NCI-H446 treated with DMSO at 0.1 percent for 48 hours (cell line): ENCODE measurements at places on chromosomes 1 and 21.

DNA sequence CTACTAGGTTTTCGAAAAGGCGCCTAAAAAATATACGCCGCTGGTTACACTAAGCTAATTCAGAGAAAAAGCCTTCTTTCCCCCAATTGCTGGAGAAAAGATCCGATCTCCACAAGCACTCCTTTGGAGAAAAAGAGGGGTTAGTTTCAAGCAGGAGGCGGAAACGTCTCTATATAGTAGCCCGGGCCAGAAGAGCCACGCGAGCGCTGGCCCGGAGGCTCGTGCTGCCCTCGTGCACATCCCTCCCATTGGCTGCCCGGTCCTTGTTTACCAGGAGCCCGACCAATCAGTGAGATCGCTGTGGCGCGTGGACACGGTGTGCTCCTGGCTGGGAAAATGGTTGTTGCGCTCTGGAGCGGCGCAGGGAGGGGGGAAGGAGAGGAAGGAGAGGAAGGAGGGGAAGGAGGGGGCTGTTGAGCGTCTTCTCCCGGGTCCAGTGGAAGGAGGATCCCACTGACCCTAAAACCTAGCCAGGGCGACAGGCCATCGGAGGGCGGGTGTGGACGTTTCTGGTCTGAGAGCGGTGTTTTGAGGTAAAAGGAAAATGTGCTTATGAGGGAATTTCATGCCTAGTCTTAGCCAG lies at the start of gene TXNIP:
Gene TXNIP (minus strand): TSS at position 147 of the 583 bp plus-strand sequence. CDS start 313 bp downstream, outside the sequence.
- DNase-seq = peak; percentile 92

DNA sequence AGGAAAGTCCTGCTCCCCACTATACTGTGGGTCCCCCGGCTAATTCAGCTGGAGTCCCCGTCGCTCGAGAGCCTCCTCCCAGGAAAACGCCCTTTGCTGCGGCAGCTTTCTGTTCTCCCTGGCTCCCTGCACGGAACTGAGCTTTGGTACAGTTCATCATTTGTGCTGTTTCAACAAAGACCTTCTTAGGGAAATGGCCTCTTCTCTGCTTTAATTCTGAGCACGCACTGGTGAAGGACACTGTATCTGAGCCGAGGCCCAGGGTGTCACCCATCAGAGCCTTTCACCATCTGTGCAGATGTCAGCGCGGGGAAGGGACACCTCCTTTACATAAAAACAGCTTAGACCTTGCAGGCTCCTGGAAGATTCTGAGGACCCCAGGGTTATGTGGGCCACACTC lies 13.5 kb upstream of the PEX10 start:
- no peak for DNase-seq

DNA sequence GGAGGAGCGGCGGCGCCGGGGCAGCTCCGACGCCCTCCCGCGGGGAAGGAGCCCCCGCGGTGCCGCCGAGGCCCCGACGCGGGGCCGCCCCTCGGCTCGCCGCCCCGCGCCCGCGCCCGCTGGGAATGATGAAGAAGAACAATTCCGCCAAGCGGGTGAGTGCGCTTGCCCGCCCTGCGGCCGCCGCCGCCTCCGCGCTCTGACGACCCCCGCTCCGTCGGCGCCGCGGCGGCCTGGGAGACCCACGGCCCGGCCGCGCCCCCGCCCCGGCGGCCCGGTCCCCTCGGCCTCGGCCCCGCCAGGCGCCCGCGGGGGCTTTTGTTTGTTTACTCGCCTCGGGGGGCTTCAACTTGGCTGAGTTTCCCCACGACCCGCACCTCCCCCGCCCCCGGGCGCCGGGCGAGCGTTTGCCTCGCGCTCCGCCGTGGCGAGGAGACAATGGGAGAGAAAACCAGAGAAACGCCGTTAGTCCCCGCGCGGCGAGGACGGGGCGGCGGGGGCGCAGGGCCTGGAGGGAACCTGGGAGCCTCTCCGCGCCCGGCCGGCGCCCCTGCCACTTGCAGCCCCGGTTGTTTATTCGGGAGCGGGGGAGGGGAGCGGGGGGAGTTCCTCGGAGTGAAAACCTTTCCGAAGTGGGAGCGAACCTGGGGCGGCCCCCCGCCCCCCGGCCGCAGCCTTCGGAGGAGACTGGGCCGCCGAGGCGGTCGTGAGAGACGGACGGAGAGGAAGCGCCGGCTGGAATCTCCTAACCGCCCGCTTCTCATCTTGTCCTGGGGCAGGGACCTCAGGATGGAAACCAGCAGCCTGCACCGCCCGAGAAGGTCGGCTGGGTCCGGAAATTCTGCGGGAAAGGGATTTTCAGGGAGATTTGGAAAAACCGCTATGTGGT lies 661 bp downstream of the PLEKHO1 start:
- DNase-seq = no peak

DNA sequence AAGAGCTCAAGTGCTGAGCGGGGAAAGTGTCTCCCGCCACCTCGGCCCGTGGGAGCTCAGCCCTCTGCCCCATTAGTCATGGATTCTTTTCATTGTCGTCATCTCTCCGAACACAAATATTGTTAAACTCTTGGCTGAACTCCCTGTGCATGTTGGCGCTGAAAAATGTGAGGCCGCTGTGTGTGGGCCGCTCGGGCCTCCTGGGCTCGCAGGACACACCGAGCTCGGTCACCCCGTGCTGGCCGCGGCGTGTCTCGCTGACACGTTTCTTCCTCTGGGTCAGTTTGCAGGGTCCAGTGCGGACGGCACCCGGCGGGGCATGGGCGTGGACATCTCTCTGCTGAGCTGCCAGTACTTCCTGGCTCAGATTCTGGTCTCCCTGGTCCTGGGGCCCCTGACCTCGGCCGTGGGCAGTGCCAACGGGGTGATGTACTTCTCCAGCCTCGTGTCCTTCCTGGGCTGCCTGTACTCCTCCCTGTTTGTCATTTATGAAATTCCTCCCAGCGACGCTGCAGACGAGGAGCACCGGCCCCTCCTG lies 25.6 kb downstream of the SLC45A1 start:
- DNase-seq = no peak

DNA sequence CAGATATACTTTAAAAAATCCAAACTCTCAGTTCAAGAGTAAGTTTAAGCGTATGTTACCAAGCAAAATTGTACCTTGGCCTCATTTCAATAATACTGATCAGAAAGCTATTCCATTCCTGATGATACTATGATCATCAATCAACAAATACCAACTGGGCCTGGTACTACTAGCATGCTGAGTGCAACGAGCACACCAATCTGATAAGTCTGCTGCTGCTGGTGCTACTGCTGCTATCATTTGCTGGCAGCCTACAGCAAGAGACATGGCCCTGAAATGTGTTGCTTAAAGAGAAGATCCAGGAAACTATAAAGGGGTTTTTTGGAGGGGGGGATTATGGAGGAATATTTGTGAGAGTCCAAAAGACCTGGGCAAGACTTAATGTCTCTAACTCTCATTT lies 39.7 kb downstream of the NME7 start:
- DNase-seq = no peak

DNA sequence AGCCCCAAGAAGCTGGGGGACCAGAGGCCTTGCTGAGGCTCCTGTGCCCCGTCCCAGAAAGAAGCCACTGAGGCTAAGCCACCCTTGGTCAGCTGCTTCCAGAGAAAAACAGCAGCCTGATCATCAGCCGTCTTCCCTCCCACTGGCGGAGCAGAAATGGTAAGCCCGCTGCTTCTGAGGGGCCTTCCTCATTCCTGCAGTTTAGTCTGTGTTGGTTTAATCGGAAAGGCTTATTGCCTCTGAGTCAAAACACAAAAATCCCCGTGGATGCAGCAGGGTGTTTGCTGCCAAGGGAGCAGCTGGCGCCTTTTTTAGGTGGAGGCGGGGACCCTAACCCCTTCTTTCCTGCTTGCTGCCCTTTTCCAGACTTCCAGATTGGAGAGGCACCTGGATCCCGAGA lies 33.9 kb downstream of the SPSB1 start:
- no peak for DNase-seq

DNA sequence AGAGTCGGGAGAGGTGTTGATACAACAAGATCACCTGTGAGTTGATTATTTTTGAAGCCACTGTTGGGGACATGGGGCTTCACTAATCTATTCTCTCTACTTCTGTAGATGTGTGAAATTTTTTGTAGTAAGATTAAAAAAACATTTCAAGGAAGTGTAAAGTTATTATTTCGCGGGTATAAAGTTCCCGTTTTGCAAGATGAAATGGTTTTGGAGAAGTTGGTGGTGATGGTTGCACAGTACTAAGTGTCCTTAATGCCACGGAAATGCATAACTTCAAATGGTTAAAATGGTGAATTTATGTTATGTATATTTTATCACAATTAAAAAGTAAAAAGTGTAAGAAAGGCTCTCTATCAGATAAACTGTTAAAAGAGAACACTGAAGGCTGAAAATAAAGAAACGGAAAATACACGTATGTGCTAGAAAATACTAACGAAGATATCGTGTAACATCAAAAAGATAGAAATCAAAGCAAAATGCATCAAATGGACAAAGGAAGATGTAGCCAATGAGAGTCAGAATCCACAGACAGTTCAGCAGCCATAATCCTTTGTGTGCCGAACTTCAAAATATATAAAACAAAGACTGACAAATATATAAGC lies 2.9 kb upstream of the ITGB2 start:
- no peak for DNase-seq

- no peak for DNase-seq
Observed at GRCh38 chr1:241706967-241707366, 54.9 kb downstream of the WDR64 start.

DNA sequence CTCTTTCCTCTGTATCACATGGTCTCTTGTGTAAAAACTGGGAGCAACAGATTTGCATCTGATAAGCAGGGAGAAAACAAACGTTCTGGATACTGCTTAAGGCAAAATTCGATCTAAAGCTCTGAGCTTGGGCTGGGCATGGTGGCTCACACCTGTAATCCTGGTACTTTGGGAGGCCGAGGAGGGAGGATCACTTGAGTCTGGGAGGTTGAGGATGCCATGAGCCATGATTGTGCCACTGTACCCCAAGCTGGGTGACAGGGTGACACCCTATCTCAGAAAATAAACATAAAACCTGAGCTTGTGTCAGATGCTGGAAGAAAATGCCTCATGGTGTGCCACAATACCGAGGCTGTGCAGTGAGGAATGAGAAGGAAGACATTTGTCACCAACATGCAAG lies 73.9 kb downstream of the SCCPDH start:
- DNase-seq = no peak

- DNase-seq = no peak
Observed at GRCh38 chr1:160993544-160994193, 27.3 kb downstream of the F11R start.

DNA sequence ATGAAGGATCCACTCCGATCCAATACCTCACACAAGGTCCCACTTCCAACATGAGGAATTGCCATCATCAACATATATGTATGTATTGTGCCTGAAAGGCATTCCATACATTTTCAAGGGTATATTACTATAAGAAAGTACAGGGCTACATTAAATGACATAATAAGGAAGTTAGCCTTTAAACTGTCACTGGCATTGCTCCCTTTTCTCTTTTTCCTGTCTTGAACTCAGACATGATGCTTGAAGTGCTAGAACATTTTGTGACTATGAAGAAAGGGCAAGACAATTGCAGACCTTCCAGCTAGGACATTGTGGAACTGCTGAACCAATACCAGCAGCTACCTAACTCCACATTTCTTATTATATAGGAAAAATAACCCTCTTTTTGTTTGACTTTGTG lies 2.9 kb upstream of the TSPAN2 start:
- no peak for DNase-seq

GRCh38 chr1:234505769-234506102 lies 26.8 kb upstream of the TARBP1 start:
- no peak for DNase-seq

DNA sequence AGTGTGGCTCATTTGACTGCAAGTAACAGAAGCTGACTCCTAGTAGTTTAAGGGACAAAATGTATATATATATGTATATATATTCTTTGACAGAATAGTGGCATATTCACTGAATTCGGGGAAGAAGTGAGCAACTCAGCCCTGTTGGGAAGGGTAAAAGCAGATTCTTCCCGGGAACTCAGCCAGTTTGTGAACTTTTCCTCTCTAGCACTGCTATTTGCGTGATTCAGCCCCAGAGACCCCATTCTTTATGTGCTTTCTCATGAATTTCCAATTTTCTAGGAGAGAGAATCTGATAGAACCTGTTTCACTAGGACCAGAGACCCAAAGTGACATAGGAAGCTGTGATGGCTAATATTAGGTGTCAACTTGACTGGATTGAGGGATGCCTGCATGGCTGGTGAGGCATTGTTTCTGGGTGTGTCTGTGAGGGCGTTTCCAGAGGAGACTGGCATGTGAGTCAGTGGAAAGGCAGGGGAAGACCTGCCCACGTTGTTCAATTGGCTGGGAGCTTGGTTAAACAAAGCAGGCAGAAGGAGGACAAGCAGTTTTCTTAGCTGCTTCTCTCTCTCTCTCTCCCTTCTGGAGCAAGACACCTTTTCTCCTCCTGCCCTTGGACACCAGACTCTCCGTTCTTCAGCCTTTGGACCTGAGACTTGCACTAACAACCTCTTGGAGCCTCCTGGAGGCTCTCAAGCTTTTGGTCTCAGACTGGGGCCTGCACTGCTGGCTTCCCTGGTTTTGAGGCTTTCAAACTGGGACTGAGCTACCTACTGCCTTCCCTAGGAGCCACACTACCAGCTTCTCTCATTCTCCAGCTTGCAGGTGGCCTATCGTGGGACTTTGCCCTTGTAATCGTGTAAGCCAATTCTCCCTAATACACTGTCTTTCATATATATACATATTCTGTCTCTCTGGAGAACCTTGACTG lies 93.4 kb upstream of the KCNK1 start:
- no peak for DNase-seq

GRCh38 chr1:66494482-66494881 lies 39.5 kb upstream of the SGIP1 start:
- no peak for DNase-seq

DNA sequence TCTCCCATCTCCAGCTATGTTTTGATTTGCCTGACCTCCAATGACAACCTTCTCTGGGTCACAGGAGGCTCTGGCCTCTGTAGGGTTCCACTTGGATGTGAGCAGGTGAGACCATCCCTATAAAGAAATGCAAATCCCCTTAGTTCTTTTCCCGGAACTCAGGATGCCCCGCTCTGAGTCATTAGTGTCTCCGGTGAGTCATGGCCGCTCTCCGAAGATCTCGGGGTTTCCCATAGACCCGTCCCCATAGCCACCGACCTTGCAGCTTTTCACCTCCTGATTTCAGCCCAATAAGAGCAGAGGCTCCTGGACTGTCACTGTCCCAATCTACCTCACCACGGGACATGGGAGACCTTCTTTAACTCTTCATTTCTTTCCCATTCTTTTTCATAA lies 98.2 kb downstream of the PGBD5 start:
- no peak for DNase-seq

DNA sequence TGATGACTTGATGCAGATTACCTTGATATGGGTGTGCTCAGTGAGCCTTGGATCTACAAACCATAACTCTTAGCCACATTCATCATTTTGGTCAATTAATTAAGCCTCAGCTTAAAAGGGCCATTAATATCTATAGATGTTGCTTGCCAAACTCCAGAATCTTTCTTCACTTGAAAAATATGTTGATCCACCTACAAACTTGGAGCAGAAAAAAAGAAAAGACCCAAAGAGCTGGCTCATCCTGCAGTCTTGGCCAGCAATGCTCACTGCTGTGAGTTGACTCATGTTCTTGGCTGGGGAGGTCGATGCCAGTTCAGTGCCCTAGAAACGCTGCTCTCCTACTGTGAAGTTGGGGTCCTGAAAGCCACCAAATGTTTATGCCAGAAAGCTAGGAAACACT lies 75.4 kb downstream of the DPT start:
- peak; percentile 80 for DNase-seq
